ENCODE measurements at places on chromosomes 1 and 21.

DNA sequence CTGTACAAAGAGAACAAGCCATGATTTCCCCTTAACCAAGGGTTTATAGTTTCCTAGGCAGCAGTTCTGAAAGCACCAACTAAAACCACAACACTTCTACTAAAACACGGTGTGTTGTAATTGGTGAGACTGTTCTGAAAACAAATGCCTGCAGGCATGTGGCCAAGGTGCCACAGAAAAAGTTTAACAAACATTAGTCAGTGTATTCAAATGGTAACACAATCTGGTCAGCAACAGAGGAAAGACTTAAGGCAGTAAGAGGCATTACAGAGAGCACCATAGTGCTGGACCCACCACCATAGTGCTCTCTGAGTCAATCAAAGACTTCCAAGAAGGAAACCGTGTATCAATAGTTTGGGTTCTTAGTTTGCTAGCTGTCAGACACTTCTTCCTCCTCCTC is 16.7 kb downstream of the SNIP1 start:
- DNase-seq = no peak

- DNase-seq = no peak
These were observed 30.9 kb downstream of the LPAR3 start for GRCh38 chr1:84861988-84862644.

GRCh38 chr1:167854184-167854583 is 59.8 kb downstream of the ADCY10 start:
- DNase-seq = no peak

DNA sequence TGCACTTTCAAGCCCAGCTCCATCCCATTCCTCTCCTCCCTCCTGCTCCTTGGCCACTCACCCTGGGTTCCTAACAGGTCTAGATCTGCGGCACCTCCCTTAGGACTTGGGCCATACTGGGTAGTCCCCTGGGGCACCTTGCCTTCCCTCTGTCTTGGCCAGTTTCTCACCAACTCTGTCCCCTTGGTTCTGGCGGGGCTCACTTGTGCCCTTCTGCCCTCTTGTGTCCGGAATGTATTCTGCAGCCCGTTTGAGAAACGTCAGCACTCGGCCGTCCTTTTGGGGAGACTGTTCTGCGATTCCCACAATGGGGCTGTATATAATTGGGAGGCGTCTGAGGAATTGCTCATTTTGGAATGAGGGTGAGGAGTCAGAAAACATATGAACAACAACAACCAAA is 162.4 kb downstream of the ZSCAN20 start:
- DNase-seq = no peak

- DNase-seq = no peak
These were observed 50.5 kb downstream of the RASSF5 start for GRCh38 chr1:206557636-206558473.

DNA sequence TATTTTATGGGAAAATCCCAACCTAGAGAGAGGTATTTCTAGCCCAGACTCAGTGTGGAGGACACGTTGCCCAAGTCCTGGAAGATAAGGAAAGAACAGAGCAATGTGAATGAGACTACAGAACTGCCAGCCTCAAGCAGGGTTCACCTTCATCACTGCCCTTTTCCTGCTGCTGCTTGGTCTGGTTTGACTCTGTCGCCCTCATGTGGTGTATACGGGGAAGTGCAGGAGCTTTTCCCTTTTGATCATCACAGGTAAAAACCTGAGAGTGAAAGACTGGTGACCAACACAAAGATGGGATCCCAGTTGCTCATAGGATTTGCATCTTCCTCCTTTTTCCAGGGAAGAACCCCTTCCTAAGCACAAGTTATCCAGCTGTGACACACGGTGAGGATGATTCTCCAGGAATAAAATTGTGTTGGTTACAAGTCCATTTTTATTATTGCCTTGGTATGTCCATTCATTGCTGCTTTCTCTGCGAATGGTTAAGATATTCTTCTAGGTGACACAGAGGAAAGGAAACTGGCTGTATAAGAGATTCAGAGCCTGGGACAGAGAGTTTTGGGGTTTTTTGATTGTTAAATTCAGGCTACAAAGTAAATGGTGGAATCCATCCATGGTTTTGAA is 89.5 kb upstream of the CD53 start:
- DNase-seq = no peak

- no peak for DNase-seq
These were observed 12.0 kb upstream of the CASZ1 start for GRCh38 chr1:10808441-10808840.

DNA sequence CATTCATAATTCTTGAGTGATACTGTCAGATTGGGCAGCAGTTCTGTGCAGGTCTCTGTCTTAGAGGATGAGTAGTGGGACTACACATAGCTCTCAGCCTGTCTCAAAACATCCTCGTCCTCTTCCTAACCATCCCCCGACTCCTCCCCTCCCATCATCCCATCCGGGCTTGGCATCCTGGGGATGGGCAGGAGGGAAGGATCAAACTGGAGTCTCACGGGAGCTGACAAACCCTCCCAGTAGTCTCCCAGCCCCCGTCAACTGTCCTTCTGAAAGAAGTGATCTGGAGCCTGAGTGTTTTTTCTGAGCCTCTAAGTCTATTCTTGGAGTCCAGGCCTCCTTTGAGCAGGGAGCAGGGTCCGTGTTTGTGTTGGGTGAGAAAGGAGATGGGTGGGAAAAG is 102.0 kb downstream of the PAX7 start:
- no peak for DNase-seq

GRCh38 chr1:86052948-86053698 is 103.4 kb downstream of the COL24A1 start:
- DNase-seq = no peak

DNA sequence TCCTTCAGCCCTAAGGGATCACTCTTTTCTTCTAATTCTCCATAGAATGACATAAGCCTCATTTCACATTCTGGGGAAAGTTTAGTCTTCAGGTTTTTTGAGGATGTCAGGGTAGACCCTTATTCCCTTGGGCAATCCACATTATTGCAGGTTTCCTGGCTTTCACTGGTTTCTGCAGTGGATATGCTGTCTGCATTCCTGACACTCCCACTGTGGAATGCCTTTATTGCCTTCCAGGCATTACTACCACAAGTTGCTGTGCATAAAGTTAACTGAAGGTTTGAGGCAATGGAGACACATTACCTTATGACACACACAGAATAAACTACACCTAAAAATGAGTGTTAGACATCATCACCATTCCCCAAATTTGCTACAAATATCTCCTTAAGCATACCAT is 12.7 kb downstream of the FASLG start:
- DNase-seq = no peak

GRCh38 chr21:19908390-19908789 is 1089.8 kb upstream of the NCAM2 start:
- DNase-seq = no peak

DNA sequence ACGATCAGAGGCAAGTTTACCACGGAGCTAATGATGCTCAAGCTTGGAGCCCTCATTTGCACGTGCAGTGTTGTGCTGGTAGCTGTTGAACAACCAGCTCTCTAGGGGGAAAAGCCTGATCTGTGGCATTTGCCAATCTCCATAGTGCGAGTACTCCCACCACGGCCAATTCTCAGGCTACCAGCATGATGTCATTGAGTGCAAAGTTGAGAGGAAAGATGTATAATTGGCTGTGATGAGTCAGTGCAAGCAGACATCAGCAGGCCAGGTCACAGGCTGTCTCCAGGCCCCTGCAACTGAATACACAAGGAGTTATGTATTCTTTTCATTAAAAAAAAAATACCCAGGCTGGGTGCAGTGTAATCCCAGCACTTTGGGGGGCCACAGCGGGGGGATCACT is 233.1 kb upstream of the VAMP3 start:
- no peak for DNase-seq

- DNase-seq = no peak
These were observed 27.9 kb downstream of the EPHB2 start for GRCh38 chr1:22738522-22738921.

DNA sequence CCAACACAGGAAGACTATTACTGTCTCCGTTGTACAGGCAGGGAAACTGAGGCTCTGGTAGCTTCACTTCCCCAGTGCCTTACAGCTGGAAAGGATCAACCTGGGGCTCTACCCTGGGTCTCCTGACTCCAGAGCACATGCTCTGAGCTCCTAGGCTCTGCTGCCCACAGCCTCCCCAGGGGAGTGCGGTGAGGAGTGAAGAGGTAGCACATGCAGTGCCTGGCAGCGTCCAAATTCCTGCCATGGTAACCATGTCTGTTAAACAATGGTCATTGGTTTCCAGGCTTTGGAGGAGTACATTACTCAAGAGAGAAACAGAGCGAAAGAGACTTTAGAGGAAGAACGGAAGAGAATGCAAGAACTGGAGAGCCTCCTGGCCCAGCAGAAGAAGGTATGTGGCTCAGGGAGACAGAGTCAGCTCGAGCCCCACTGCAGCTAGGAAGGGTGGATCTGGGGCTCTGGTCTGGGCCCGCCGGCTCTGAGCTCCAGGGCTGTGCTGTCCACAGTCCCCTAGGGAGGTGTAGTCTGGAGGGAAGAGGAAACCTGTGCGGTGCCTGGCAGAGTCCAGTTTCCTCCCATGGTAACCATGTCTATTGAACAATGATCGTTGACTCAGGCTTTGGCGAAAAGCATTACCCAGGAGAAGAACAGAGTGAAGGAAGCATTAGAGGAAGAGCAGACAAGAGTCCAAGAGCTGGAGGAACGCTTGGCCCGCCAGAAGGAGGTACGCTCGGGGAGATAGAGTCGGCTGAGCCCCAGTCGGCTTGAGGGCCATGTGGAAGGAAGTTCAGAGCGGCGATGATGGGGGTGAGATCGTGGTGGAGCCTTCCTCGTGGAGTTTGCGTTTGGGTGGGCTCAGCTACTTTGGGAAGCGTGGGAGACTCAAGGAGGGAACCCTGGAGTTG is 64.6 kb upstream of the EFHD2 start:
- DNase-seq = no peak

DNA sequence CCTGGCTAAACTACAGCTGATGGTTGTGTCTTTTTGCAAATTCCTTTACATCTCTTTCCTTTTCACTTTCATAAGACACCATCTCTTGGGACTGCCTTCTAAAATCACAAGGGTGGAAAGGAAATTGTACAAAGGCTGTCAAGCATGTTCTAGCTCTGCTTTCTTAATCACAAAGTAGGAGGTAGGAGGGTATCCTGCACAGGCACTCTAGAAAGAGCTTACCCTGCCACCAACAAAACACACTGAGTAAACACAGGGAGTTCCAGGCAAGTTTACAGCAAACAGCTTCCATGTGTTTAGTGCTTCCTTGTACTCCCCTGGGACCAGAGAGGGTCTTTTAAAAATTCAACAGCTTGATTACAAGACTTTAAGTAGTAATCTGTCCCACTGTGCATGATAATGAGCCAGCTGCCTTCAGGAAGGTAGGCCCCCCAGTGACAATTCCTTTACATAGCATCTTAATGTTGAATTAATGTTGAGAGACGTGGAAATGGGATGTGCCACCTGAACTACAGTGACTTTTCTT is 2.4 kb downstream of the PLPP3 start:
- no peak for DNase-seq

GRCh38 chr21:40043423-40043822 is 176.2 kb downstream of the PCP4 start:
- DNase-seq = no peak

GRCh38 chr1:43818691-43819090 is 111.4 kb downstream of the ST3GAL3 start:
- no peak for DNase-seq

DNA sequence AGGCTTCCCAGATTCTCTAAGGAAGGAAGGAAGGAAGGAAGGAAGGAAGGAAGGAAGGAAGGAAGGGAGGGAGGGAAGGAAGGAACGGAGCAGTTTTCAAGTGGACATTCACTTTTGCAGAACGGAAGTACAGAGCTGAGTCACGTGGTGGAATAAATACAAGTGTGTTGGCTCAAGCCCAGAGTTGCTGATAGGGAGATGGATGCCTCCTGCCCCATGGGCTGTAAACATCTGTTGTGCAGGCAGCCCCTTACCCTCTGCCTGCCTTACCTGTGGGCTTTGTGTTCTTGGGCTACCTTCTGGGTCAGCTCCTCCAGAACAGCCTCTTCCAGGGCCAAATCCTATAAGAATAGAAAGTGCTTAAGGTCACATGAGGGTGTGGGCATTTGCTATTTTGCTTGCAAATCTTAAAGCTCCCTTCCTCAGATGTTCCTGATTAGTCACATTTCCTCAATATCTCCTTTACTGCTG is 121.7 kb downstream of the SMYD2 start:
- no peak for DNase-seq

DNA sequence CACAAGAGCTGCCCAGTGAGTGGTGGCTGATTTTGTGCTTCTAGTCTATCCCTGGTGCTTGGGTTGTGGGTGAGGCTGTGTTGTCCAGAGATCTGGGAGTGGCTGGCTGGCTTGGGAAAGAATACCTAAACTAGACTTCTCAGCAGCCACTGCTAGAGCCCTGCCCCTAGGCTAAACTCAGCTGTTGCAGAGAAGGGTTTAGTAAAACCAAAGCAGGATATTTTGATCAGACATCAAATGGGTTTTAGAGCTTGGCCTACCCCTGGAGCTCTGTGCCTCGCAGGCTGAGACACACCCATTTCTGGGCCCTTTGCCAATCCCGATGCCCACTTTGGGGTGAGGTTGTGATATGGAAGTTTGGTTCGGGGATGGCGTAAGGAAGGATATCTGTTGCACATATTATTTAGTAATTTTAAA is 88.5 kb downstream of the UCK2 start:
- no peak for DNase-seq

DNA sequence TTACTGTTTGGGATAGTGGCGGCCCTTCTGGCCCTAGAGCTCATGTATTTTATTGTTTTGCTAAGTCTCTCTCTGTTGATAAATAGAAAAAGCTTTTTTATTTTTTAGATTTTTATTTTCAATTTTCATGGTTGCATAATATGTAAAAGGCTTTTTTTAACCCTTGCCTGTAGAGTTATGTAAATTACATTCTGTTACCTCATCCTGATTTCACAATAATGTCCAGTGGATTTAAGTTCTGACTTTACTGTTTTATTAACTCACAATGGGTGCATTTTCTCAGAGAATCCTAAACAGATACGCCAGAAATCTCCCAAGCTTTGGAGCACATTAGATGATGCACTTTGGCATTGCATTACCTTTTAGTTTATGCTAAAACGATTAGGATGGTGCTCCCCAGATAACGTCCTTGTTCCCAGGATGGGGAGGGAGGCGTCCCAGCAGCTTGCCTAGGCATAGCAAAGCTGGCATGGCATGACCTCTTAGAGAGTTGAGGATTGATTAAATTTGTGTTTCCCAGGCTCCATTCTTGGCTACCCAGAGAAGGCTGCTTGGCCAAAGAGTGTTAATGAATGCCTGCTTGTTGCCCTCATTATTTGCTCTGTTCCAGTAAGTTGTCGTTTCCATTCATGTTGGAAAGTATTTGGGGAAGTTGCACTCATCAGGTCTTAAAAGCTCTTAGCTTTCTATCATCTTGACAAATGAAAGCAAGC is 17.1 kb downstream of the UTP25 start:
- no peak for DNase-seq

DNA sequence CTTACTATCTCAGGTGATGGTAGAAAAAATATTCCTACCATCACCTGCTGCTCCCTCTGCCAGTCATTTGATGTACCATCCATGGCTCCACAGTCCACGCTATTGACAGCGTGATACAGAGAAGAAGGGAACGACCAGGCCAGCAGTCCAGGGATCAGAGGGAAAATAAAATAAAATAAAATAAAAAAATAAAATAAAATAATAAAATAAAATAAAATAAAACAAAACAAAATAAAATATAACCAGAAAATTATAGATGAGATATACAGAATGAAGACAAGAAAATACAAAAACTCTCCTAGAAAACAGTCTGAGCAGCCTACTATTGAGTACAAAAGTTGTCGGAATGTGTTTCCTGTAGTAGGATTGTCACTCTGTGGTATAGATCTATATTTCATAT is 619.4 kb upstream of the TMPRSS15 start:
- DNase-seq = no peak

- no peak for DNase-seq
These were observed 8.3 kb downstream of the CDKN2C start for GRCh38 chr1:50978144-50978851.
